ENCODE measurements at places on chromosomes 11 and 22.
A peak's percentile ranks its signal among the peaks of the same experiment; 100 is the strongest.

GRCh38 chr11:110340436-110340835 lies 44.0 kb upstream of the RDX start:
- DNase-seq: no peak

DNA sequence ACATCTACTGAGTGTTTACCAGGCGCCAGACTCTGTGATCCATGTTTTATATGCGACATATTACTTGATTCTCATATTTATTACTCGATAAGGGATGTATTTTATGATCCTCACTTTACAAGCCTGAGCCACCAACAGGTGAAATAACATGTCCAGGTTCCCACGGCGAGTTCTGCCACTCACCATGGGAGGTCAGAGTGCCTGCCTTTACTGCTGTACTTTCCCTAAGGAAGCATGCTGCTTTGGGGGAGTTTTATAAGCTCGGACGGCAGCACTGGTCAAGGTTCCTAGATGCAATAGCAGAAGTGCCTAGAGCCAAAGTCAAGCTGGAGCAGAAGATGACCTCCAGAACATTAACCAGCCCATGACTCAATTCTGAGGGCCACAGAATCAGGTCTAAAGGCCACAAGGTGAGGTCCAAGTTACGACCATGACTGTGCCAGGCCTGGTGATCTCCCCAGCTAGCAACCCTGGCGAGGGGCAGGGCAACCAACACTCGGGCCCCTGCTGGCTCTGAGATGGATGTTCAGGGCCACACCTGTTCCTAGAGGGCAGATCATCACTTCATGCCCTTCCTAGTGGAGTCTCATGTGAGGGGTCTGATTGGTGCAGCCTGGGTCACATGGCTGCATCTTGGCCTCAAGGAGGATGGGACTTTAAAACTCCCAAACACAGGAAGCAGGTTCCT lies 14.2 kb downstream of the IFT27 start:
- no peak for DNase-seq

DNA sequence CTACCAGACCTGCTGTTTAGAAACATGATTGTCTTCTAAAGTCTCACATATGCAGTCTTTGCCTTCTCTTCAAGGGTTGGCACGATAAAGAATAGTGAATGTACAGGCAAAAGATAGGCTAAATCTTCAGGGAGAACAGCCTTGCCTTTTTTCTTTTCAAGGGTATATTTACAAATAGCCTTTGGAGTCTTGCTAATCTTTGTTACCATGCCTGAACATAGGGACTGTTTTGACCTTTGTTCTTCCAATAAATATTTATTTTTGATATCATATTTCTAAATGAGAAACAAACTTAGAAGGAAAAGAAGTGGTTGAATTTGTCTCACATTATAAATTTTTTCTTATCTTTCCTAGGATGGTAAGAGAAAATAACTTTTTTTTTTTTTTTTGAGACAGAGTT lies 12.7 kb downstream of the CSTPP1 start:
- no peak for DNase-seq

GRCh38 chr11:116311206-116311605 lies 461.6 kb downstream of the BUD13 start:
- no peak for DNase-seq

DNA sequence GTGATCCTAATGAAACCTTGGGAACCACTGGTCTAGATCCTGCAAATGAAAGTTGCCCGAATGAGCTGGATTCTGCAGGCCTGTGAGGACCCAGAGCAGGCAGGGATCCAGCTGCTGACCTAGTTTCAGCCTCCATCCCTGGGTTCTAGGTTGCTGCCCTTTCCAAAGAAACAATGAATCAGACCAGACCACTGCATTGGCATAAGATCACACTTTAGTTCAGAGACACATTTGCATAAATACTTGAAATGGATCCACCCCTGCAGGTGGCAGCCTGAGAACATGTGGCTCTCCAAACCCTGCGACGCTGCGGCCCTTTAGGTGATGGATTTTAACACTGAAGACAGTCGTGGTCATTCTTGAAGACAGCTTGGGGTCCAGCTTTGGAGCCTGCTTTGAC lies 23.7 kb downstream of the ADAMTS8 start:
- DNase-seq: no peak

DNA sequence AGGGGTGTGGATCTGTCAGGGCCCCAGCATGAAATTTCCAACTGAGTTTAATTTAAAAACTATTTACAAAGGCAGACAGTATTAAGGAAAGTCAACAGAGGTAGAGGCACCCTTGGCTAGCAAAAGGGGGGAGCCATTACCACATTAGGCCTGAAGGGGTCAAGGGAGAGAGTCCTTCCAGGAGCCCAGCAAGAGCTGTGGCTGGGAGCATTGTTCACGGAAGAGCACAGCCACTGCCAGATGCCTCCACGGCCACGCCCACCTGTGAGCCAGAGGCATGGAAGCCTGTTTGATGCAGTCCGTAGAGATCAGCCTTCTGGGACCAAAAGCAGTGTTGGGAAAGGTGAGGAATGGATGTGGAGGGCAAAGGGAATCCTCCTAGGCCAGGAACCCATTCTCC lies 102.6 kb downstream of the GALNT18 start:
- DNase-seq: no peak

GRCh38 chr11:65066315-65066714 lies 8.0 kb upstream of the NAALADL1 start:
- no peak for DNase-seq

GRCh38 chr11:65452806-65453490 lies 30.4 kb downstream of the NEAT1 start:
- no peak for DNase-seq

- peak; percentile 67 for DNase-seq
Measured at GRCh38 chr22:38204784-38205183, 3.0 kb downstream of the MAFF start.

DNA sequence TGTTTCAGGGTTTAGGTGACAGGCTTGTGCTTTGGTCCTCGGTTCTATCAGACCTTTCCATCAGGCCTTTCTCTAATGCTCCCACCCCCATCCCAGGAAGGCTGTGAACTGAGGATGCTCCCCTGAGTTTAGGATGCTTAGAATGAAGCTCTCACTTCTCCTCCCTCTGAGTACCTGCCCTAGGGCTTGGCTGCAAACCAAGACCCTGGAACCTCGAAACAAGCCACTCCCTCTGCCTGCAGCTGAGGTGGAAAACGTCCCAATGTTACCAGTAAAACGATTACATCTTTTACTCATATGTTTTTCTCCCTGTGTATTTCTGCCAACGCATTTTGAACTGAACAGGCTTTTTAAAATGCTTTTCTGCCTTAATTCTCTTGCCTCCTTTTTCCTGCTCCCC lies 54.5 kb upstream of the BMAL1 start:
- DNase-seq: no peak

DNA sequence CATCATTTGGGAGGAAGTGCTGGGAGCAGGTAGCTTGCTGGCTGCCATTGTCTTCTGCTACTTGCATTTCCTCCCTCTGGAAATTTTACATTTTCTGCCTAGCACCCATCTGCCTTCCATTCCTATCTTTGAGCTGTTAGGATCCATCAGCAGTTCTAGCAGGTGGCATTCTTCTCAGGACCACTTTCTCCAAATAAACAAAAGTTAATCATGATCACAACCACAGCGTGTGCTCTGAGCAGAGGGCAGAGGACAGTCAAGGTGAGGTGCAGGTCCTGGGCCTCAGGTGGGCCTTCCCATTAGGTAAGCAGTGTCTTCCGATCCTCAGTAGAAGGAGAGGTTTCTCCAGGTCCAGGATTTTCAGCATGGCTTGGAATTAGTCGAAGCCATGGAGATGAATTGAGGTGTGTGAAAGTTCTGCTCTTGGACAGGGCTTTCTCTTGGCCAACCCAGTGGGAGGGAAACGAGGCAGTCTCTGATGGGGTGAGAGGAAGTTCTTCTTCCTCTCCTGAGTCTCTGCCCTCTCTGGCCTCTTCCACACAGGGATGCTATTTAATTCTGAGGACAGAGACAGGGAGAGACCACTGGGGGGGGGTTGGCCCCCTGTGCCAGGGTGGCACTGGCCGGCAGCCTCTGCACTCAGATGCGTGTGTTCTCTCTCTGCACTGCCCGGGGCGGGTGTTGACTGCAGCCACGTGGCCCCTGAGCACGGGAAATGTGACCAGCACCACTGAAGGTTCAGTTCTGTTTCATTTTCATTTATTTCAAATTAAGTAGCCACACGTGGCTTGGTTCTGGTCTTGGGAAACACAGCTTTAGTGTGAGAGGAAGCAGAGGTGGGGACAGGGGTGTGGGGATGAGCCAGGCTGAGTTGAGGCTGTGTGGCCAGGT lies 170.8 kb downstream of the TBC1D22A start:
- DNase-seq: no peak

DNA sequence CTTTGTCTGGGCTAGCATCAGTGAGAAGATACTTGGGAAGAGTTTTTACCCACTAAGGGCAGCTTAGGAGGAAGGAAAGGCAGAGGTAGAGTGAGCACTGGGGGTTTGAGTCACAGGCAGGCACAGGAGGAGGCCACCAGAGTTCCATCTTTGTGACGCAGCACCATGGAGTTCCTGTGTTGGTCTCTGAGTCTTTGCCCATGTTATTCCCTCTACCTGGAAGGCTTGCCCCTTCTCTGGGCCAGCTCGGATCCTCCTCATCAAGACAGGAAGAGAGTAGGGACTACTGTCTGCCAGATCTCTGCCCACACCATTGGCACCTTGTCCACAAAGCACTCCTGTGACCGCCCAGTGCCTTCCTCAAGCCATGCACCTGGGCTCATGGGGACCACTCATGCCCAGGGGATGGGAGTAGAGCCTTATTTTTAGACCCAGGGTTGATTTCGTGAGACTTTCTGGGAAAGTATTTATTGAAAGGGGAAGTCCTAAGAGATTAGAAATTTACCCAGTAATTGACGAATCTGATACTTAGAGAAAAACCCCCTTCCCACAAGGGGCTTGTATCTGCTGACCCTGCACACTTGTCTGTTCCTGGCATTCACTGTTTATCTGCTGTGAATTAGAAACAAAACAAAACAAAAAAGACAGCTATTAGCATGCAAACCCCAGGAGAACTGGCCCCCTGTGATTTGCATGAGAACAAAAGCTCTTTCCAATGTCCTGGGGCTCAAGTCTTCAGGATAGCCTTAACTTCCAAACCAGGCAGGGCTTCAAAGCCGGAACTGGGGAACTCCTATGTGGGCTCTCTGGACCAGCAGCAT lies 35.9 kb upstream of the MYEOV start:
- no peak for DNase-seq

GRCh38 chr11:86938203-86938899 lies 16.8 kb downstream of the FZD4 start:
- no peak for DNase-seq

DNA sequence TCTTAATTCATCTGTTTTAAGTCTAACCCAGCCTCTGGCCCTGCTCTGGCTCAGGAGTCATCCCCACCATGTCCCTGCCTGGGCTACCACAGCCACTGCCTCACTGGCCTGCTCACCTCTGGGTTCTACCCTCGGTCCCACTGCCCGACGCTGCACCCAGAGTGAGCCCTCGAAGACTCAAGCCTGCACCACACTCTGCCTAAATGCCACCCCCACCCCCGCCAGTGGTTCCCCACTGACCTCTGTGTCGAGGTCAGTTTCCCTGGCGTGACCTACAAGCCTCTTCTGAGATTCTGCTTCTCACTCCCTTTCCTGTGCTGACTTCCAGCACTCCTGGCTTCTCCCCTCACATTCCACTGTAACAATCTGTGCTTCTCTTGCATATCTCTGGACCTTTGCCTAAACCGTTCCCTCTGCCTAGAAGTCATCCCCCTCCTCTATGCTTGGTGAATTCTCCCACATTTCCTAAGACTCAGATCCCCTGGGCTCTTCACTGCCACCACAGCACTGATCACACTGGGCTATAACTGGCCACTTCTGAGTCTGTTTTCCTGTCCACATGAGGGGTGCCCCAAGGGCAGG lies 12.5 kb upstream of the PDE2A start:
- DNase-seq: no peak

GRCh38 chr11:113593698-113594308 lies 112.3 kb downstream of the TMPRSS5 start:
- no peak for DNase-seq

DNA sequence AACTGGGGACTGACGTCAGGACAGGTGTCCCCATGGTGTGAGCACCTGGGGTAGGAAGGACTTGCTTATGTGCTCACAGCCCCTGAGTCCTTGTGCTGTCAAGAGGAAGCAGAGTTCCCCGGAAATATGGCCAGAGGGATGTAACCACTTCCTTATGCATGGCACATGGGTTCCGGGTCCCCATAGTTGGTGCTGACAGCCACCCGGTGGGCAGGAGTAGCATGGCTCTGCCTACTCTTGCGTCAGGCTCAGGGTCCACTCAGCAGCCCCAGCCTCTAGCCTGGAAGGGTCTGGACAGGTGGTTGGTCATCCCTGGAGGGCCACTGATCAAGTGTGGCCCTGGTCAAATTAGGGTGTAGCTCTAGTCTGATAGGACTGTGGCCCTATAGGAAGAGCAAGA lies 42.8 kb upstream of the CCND1 start:
- peak; percentile 64 for DNase-seq

DNA sequence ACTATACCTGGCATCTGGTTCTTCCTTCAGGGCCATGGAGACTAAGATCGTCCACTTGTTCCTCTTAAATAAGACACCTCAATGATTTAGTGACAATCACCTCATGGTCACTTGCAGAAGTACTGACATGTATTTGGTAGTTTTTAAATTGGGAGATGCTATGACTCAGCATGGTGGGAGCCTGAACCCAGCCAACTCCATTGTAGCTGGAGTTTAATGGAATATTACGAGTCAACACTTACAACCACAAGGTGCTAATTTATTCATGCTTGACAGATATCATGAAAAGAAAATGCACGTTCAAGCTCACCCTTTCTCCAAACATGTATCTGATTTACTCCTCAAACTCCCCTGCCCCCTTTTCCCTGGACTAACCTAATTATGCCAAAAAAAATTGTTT lies 16.6 kb upstream of the APOL3 start:
- no peak for DNase-seq

DNA sequence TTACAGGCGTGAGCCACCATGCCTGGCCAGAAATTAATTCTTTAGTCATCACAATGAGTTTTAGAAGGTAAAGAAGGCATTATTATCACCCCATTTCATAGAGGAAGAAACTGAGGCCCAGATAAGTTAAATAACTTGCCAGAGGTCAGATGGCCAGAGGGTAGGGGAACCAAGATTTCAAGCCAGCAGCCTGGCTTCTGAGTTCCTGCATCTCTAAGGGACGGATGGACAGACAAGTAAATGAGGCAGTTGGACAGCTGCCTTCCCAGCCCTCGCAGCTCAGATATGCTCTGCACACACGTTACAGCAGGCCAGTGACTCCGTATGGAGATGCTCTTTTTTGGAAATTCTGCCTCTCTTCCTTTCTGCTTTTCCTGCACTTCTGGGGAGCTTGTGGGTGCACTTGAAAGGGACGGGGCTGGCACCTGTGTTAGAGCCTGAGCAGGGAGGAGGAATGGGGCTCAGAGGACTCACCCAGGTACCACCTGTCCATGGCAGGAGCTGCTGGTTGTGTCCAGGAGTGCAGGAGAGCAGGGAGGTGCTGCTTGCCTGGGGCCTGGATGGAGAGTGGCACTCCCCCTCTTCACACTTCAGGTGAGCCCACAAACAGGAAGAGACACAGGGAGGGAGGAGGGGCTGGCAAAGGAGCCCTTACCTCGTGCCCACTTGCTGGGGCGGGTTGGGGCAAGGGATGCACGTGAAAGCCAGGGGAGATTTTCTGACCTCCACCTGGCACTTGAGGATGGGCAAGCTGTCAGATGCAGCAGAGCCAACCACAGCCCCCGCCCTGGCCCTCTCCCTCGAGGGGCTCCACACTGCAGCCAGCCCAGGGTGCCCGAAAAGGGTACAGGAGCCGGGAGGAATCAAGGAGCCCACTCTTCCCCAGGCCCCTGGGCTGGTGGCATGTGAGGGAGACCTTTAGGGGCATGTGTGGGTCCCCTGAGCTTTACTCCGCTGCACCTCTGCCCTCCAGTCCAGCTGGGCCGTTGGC lies 3.3 kb upstream of the FXYD2 start:
- DNase-seq: no peak

- peak; percentile 23 for DNase-seq
Measured at GRCh38 chr11:113896156-113896879, 8.3 kb upstream of the HTR3B start.

Data from HL-60 (cell line).